Activated CD4-positive, alpha-beta memory T cell treated with anti-CD3 and anti-CD28 coated beads for 36 hours (primary cell): ENCODE measurements at places on chromosomes 1 and 21.

- DNase-seq: no peak
Observed at GRCh38 chr1:234469376-234469775, 9.6 kb downstream of the TARBP1 start.

GRCh38 chr21:15066123-15066575, 1.3 kb upstream of the NRIP1 start:
- no peak for DNase-seq

GRCh38 chr1:204348722-204349121, 11.0 kb downstream of the PLEKHA6 start:
- DNase-seq: no peak

- DNase-seq: no peak
Observed at GRCh38 chr1:22380024-22380785, 71.4 kb upstream of the ZBTB40 start.

GRCh38 chr1:197692965-197693364, 82.3 kb downstream of the DENND1B start:
- DNase-seq: no peak

- DNase-seq: no peak
Observed at GRCh38 chr1:106746448-106747085, 309.9 kb upstream of the PRMT6 start.

DNA sequence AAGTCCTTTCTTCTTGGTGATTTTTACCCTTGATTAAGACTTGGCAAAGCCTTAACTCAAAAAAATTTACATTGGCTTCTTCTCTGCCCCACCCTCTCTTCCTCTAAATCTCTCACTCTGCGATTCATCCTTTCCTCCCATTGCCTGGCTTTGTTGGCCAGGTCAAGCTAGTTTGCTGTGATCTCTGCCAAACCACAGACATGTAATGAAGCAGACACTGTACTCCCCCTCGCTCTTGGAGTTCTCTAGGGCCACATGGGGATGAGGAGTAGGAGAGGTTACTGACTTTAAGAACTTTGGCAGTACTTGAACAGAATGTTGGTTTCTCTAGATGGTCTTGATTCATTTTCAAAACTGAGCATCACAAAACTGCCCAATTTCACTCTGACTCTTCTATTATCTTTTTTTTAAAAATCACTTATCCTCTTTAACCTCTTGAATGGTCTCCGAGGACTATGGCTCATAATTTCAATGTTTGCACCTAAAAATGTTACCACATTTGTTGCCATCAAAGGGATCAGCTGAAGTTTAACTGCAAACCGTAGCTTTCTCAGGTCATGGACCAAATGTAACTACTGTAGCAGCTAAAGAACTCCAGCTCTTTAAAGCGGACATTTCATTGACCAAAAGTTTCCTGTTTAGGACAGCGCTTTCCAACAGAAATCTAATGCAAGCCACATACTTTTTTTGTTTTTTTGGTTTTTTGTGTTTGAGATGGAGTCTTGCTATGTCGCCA, 62.7 kb upstream of the IPO9 start:
- no peak for DNase-seq

DNA sequence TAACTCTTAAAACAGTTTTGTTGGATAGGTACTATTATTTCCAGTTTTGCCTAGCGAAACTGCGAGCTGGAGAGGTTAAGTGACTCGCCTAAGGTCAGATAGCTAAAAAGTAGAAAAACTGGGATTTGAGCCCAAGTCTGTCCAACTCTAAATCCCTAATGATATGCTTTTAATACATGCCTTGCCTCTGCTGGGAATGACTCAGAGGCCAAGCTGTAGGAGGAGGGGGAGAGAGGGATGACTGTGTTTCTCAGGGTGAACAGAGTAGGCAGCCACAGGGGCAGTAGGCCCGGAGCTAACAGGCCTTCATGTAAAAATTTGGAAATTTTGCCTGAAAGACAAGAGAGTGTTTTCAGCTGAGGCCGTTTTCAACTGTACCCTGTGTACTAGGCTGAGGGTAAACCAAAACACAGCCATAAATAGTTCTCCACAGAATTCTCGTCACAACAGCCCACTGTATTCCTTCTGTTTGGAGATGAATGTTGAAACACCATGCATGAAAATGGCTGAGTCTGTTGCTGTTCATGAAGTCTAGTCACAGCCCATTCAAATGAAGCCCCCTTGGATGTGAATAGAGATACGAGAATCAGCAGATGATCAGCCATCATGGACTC, 107.5 kb upstream of the HOOK1 start:
- no peak for DNase-seq

GRCh38 chr21:35321322-35322200, 272.5 kb upstream of the RUNX1 start:
- no peak for DNase-seq

GRCh38 chr21:27693376-27693775, 726.5 kb upstream of the ADAMTS5 start:
- no peak for DNase-seq

- DNase-seq: peak; percentile 52
Observed at GRCh38 chr21:45818276-45818903, 163.2 kb upstream of the COL6A1 start.

GRCh38 chr21:43348801-43349261, 78.1 kb downstream of the SIK1 start:
- no peak for DNase-seq

DNA sequence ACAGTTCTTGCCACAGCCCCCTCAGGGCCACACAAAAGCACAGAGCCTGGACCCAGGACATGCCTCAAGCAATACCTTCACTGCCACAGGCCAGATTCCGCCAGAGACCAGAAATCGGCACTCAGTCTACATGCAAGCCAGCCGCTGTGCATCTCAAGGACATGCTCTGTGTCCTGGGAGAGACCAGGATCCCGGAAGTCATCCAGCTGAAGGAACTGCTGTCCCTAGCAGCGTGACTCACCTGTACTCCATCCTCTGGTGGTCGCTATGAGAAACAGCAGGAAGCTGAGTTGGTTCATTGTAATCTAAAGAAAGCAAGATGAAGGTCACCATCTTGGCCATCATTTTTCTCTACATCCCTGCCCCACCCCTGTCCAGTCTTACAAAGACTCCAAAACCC, 401 bp downstream of the ITLN1 start:
- DNase-seq: no peak

DNA sequence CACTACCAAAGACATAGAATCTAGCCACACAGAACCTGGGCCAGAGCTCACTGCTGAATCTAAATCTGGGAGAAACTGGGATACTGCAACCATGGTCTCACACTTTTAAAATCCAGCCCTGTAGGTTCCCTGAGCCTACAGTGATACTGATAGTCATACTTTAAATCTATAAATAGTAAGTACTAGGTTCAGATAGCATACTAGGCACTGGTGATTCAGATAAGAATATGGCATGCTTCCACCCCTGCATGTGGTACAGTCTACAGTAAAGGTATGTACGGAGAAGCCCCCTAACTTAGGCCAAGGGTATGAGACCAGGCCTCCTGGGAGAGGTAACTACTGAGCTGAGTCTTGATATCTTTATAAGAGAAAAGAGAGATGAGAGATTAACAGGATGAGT, 193.3 kb upstream of the HMGB4 start:
- no peak for DNase-seq

GRCh38 chr1:201266774-201267173, 16.5 kb upstream of the PKP1 start:
- DNase-seq: peak; percentile 1

GRCh38 chr1:40185951-40186864, 25.0 kb downstream of the RLF start:
- peak; percentile 75 for DNase-seq

DNA sequence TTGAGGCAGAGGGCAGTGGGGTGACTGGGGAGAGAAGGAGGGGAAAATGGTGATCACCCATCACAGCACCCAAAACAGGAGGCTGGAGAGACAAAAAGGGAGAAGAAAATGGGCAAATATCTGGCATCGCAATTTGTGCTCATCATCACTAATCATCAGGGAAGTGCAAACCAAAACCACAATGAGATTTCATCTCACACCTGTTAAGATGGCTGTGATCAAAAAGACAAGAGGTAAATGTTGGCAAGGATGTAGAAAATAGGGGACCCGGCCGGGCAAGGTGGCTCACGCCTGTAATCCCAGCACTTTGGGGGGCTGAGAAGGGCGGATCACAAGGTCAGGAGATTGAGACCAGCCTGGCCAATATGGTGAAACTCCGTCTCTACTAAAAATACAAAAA, 74.0 kb downstream of the KIF14 start:
- no peak for DNase-seq

GRCh38 chr21:45830720-45831366, 150.7 kb upstream of the COL6A1 start:
- no peak for DNase-seq

- DNase-seq: no peak
Observed at GRCh38 chr1:229434641-229435051, 752 bp upstream of the ACTA1 start.

DNA sequence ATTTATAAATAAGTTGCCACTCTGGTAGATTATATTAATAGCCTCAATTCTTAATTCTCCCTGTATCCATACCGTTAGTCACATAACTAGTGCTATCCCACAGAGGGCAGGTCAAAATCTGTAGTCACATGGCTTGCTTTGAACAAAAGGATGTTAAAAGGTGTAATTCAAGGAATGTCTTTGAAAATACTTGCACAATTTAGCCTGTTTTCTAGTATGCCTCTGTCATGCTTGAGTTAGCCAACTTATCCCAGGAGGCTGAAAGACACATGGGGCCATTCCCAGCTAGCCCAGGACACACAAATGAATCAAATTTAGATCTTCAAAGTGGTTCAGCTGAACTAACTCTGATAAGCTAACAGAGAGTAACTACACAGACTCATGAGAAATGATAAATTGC, 758.5 kb upstream of the NEGR1 start:
- no peak for DNase-seq

- no peak for DNase-seq
Observed at GRCh38 chr1:209080170-209080781, 503.2 kb upstream of the CAMK1G start.

GRCh38 chr1:242839101-242839500, 314.6 kb upstream of the PLD5 start:
- DNase-seq: no peak

DNA sequence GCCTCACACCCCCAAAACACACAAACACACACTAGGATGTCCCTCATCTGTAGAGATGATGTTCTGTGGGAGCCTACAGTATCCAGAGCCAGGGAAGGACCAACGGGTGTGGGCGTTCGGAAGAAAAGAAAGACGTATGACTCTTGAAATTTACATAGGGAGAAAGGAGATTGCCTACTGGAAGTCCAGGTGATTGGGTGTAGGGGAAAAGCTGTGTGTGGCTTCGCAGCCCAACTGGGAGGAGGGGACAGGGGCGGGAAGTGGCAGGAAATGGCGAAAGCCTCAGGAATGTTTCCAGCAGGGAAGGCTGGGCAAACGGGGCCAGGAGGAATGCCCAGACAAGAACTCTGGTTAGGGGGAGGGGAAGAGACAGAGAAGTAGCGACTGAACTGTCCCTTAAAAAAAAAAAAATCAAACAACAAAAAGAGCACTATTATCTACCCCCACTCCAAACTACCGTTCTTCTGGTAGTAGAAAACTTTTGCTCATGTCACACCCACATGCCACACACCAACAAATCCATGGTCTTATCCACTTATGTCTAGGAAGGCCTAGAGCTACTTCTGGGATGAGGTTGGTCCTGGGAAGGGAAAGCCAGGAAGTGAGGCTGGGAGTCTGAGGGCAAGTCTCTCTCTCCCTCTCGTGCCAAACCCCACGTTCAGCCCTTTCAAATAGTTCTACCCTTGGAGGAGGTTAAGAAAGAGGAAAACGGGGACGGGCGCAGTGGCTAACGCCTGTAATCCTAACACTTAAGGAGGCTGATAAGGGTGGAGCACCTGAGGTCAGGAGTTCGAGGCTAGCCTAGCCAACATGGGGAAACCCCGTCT, 1.8 kb upstream of the CKS1B start:
- no peak for DNase-seq

- no peak for DNase-seq
Observed at GRCh38 chr1:20603504-20604464, 14.9 kb downstream of the CDA start.

- no peak for DNase-seq
Observed at GRCh38 chr1:229947968-229948367, 119.1 kb upstream of the GALNT2 start.

- no peak for DNase-seq
Observed at GRCh38 chr1:154964359-154964758, 2.8 kb upstream of the PYGO2 start.
